ENCODE measurements at places on chromosomes 6 and 20. TPM values are rescaled to one million over a fixed set of nuclear protein-coding genes. Genes with fewer than 3 reads are reported as not detected.

GRCh38 chr6:170282512-170283158, 8.2 kb downstream of the DLL1 start:
- H3K36me3 ChIP-seq, result no peaks in the 10 kb centered on the region
- no peak overlapping the region for H3K27ac ChIP-seq
- peaks cover 18% of the 10 kb centered on the region for H3K4me1 ChIP-seq
- no peak overlapping the region for H3K4me3 ChIP-seq

The AKAP7 gene
- polyA plus RNA-seq, result 3.4 TPM

DNA sequence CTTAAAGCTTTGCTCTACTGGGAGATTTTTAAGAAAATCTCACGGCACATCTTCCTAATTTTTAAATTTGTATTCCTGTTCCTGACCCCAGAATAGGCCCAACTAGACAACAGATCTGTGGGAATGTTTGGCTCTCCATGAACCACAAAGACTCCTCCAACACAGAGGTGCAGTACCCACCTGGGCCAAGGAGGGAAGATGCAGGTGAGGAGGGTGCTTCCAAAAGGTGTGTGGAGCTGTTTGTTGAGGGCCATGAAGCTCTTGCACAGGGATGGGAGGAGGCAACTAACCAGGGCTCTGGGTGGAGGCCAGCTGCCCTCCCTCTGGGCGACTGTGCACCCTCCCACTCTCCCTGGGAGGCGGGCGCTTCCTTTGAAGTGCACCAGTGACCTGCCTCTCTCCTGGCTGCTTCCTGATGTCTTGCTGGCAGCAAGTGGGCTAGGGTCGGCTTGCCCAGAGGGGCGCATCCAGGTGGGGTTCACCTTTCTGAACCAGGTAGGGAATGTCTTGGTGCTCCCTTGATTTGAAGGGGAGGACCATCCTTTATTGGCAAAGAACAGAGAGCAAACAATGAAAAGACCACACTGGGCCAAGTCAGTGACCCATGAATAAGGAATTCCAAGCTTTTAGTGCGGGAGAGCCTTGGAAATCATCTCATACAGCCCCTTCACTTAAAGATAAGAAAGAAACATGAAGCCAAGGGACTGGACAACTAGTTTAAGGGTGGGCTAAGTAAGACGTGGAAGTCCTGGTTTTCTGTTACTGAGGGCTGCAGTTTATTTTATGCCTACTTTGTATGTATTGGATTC, 76.0 kb downstream of the ANKRD6 start:
- no peaks in the 10 kb centered on the region for H3K36me3 ChIP-seq
- no peaks in the 10 kb centered on the region for H3K27me3 ChIP-seq
- no peaks in the 10 kb centered on the region for H3K4me1 ChIP-seq
- H3K4me3 ChIP-seq, result no peak overlapping the region

- H3K36me3 ChIP-seq, result peaks cover 60% of the 10 kb centered on the region
- no peaks in the 10 kb centered on the region for H3K27me3 ChIP-seq
- DNase-seq, result no peak
- H3K4me3 ChIP-seq, result no peak overlapping the region
Observed at GRCh38 chr6:109767961-109768360, 76.9 kb downstream of the FIG4 start.

All from CD14-positive monocyte (primary cell).